ENCODE measurements at places on chromosomes 16 and 17. TPM values are rescaled to one million over a fixed set of nuclear protein-coding genes. Genes with fewer than 3 reads are reported as not detected.

DNA sequence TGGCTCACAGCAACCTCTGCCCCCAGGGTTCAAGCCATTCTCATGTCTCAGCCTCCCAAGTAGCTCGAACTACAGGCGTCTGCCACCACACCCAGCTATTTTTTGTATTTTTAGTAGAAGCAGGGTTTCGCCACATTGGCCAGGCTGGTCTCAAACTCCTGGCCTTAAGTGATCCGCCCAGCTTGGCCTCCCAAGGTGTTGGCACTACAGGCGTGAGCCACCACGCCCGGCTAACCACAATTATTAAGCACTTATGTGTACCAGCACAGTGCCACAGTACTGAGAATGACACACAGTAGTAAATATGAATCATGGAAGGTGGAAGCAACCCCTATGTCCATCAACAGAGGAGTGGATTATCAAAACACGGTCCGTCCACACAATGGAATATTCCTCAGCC is 49.8 kb downstream of the COTL1 start:
- no peaks in the 10 kb centered on the region for H3K27me3 ChIP-seq
- H3K27ac ChIP-seq = no peak overlapping the region
- DNase-seq = no peak
- no peaks in the 10 kb centered on the region for H3K4me1 ChIP-seq

GRCh38 chr16:56993204-56993603 is 3.8 kb downstream of the NLRC5 start:
- no peak overlapping the region for H3K27ac ChIP-seq
- no peaks in the 10 kb centered on the region for H3K27me3 ChIP-seq
- H3K4me3 ChIP-seq = no peak overlapping the region

GRCh38 chr17:3904501-3904900 is 11.6 kb upstream of the CAMKK1 start:
- no peaks in the 10 kb centered on the region for H3K36me3 ChIP-seq
- H3K27me3 ChIP-seq = no peaks in the 10 kb centered on the region
- H3K4me3 ChIP-seq = no peak overlapping the region
- no peak overlapping the region for H3K27ac ChIP-seq
- no peak for DNase-seq

DNA sequence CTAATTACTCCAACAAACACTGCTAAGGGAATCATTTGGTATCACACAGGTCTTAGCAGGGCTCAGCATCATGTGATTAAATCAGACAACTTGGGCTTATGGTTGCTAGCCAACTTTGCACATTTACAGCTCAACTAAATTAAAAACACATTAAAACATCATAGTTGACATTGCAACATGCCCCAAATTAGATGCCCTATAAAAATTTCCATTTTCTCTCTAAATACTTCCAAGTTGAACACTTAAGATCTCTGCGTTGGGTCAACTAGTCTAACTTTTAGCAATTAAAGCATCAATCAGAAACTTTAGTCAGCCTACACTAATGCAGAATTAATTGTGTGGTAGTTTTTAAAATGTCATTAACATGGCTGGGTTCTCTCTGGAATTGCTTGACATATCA is 12.1 kb downstream of the DNAJC7 start:
- no peaks in the 10 kb centered on the region for H3K4me1 ChIP-seq
- H3K27ac ChIP-seq = no peak overlapping the region

DNA sequence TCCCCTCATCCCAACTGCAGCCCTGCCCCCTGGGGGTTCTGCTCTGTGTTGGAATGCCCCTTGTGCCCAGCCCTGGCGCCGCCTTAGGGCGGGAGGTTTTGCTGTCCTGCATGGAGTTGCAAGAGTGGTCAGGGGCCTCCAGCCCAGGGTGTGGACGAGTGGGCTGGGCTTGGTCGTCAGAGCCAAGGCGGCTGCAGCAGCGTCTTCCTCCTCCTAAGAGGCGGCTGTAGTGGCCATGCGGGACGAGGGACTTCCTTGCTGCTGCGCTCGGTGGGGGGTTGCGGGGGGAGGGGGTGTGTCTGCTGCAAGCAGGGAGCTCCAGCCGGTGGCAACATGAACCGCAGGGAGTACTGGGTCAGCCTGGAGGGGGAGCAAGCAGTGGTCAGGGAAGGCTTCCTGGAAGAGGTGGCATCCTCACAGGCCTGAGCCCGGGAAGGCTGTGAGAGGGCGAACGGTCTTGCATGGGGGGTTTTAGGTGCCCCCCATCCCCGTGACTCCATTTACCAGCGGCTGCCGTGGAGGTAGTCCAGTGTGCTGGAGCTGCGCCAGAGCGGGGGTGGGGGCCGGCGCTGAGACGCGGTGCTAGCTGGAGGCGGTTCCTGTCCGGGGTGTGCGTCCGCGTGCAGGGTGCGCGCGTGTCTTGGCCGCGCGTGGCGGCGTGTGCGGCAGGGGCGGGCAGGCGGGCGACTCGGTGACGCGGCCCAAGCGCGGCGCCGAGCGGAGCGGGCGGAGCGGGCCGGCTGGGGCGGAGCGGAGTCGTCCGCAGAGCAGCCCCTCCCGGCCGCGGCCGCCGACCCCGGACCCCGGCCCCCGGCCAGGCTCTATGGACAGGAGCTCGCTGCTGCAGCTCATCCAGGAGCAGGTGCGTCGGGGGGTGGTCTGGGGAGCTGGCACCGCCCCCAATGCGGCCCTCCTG is at the start of gene RHBDL1:
Gene RHBDL1, plus strand, starts transcription at position 704 of the 916 bp plus-strand sequence. Its CDS starts 120 bp downstream, at position 824.
- H3K27me3 ChIP-seq = no peaks in the 10 kb centered on the region
- H3K4me1 ChIP-seq = peaks cover 13% of the 10 kb centered on the region
- no peaks in the 10 kb centered on the region for H3K36me3 ChIP-seq

Gene DNAAF8
- total RNA-seq = 1.0 TPM

Measured in adrenal gland (tissue), 19 donors.